ENCODE measurements at places on chromosomes 5 and 9. TPM values are rescaled to one million over a fixed set of nuclear protein-coding genes. Genes with fewer than 3 reads are reported as not detected.
A peak's percentile ranks its signal among the peaks of the same experiment; 100 is the strongest.

GRCh38 chr5:21452449-21452848 is 1400.7 kb downstream of the CDH12 start:
- DNase-seq: no peak

GRCh38 chr9:136806631-136807201 is 1.0 kb upstream of the RABL6 start:
- DNase-seq: no peak

- DNase-seq: no peak
Observed at GRCh38 chr5:2023196-2023595, 140.5 kb upstream of the IRX4 start.

DNA sequence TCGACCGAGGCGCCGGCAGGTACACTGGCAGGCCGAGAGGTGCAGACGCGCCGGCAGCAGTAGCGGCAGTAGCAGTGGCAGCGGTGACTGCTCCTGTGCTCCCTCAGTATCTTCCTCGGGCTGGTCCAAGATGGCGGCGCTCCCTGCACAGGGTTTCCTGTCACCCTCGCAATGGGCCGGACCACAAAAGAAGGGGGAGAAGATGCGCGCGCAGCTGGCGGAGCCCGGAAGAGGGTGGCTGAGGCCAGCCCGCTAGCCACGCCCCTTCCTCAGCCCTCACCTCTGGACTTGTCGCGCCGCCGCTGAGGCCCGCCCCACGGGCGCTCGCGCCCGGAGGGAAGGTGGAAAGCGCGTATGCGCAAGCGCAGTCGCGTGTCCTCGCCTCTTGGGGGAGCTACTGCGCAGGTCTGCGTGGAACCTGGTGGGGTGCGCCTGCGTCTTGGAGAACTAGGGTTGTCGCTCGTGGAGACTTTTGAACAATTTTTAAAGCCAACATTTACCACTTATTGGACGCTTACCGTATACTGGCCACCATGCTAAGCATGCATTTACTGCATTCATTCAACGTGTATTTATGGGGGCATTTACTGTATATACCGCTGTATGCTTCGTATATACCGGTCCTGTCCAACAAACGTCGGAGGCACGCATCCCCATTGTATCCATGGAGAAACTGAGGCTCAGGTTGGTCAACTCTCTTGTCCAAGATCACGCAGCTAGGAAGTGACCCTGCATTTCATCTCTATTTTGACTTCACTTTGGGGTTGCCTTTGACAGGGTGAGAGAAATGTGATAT is at the start of gene RAB14:
Gene RAB14 (minus strand): TSS at position 132 of the 796 bp plus-strand sequence. CDS start 8,457 bp downstream, outside the sequence.
- peak; percentile 100 for DNase-seq

GRCh38 chr5:146213210-146213826 is 9.9 kb downstream of the RBM27 start:
- DNase-seq: no peak

Gene CAMK4
- total RNA-seq: 36.9 TPM
